ENCODE measurements at places on chromosomes 1 and 21. TPM values are rescaled to one million over a fixed set of nuclear protein-coding genes. Genes with fewer than 3 reads are reported as not detected.

Gene LRRC8C
- polyA plus RNA-seq: 6.5 TPM

- H3K27me3 ChIP-seq: no peaks in the 10 kb centered on the region
- H3K4me3 ChIP-seq: no peak overlapping the region
- H3K27ac ChIP-seq: no peak overlapping the region
- peak; percentile 92 for DNase-seq
Measured at GRCh38 chr1:8671306-8671917, 146.0 kb downstream of the RERE start.

Gene EPHA2
- polyA plus RNA-seq: 6.9 TPM

DNA sequence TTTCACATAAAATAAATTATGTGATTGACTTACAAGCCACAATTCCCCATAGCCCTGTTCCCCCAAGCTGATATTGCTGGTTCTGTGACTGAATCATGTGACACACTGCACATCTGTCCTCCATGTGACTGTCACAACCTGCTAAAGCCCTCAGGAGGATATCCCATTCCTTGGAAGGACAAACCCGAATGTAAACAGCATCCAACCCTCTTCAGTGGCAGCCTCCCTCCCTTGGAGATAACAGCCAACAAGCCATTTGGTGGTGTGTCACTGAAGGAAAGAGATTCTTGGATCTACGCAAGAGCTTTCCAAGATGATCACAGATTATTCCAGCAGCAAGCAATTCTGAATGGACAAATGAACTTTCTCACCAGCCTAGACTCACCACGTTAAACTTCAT is 153.9 kb upstream of the TIAM1 start:
- H3K4me3 ChIP-seq: no peak overlapping the region
- H3K36me3 ChIP-seq: no peaks in the 10 kb centered on the region
- H3K27ac ChIP-seq: no peak overlapping the region

Gene OR14K1
- not detected for polyA plus RNA-seq

Gene CA14
- 6.7 TPM for polyA plus RNA-seq

All from muscle of leg (tissue), 16 donors.